ENCODE measurements at places on chromosomes 2 and 18. TPM values are rescaled to one million over a fixed set of nuclear protein-coding genes. Genes with fewer than 3 reads are reported as not detected.

- DNase-seq = peak; percentile 74
Observed at GRCh38 chr2:84971510-84972206, 697 bp downstream of the KCMF1 start.

GRCh38 chr2:217383620-217384019 lies 523.8 kb upstream of the TNP1 start:
- no peak for DNase-seq

GRCh38 chr2:190722835-190723234 lies 74.0 kb downstream of the NAB1 start:
- no peak for DNase-seq

GRCh38 chr2:130813722-130814121 lies 23.0 kb upstream of the ARHGEF4 start:
- DNase-seq = no peak

The C1QL2 gene
- polyA plus RNA-seq = not detected
